ENCODE measurements at places on chromosomes 3 and 15.

- DNase-seq, result no peak
Observed at GRCh38 chr15:38217788-38218609, 34.6 kb upstream of the SPRED1 start.

DNA sequence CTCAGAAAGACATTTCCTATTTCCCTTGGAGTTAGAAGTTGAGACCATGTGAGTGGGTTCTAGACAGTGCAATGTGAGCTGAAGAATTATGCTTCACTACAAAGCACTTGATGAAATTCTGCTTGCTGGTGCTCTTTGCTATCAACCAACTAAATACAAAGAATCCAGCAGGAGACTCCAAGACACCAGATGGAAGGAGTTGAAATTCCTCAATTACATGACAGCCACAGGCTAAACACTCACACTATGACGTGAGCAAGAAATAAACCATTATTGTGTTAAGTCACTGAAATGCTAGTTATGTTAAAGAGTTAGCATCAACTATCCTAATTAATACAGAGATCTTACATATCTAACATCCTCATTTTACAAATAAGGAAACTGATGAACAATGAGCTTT, 8.2 kb upstream of the MAP4 start:
- no peak for DNase-seq

GRCh38 chr3:440826-441225, 244.3 kb downstream of the CHL1 start:
- DNase-seq, result no peak

- DNase-seq, result no peak
Observed at GRCh38 chr3:58719684-58720083, 53.1 kb upstream of the FAM3D start.

GRCh38 chr3:23620638-23621015, 185.1 kb upstream of the UBE2E1 start:
- DNase-seq, result no peak

GRCh38 chr3:138232705-138233364, 45.7 kb downstream of the ARMC8 start:
- no peak for DNase-seq
